ENCODE measurements at places on chromosomes 7 and 10. TPM values are rescaled to one million over a fixed set of nuclear protein-coding genes. Genes with fewer than 3 reads are reported as not detected.

Gene VWDE
- total RNA-seq, result not detected

Gene CNTNAP2
- total RNA-seq, result 0.66 TPM

DNA sequence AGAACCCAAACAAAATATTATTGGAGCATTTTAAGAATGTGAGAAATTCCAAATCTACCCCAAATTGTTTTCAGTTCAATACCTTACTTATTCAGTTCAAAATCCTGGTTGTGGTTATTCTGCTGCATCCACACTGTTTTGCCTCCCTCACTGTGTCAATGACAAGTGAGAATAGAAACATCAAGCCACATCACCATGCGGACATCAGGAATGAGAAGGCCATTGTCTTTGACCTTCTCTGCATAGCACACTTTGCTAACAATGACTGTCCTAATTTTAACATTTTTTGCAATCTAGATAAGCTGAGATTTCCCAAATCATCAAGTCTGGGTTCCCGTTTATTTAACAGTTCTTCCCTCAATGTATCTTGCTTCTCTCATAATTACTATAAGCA, 93.7 kb downstream of the ELAPOR2 start:
- DNase-seq, result no peak

Gene AGMO
- 1.6 TPM for total RNA-seq

All from breast epithelium (tissue), 4 donors.